ENCODE measurements at places on chromosomes 5 and 9.

DNA sequence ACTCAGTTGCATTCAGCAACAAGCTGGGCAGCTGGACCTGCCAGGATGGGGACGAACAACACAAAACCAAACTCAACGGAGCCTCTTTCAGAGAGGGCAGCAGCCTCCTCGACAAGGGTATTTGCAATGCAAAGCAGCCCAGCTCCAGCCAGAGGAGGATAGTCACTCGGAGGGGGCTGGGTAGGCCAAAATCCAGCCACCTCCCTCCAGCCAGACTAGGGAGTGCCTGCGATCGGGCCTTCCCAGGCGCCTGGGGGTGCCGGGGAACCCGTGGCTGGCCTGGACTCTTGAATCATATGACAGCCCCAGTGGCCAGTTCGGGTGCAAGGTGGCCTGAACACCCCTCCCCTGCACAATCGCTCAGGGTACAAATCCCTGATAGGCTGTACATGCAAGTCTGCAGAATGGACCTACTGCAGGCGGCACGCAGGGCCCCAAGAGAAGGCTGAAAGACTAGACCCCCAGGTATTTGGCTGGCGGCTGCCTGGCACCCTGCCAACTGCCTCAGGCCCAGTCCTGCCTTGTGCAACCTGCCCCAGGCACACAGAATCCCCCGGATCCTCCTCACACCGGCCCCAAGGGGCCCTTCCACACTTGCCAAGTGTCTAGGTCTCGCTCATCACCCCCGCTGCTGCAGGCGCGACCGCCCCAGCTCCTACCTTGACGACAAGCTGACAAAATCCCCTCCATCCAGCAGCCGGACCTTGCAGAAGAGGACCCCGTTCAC lies 1.3 kb downstream of the EEIG1 start:
- no peak for DNase-seq

DNA sequence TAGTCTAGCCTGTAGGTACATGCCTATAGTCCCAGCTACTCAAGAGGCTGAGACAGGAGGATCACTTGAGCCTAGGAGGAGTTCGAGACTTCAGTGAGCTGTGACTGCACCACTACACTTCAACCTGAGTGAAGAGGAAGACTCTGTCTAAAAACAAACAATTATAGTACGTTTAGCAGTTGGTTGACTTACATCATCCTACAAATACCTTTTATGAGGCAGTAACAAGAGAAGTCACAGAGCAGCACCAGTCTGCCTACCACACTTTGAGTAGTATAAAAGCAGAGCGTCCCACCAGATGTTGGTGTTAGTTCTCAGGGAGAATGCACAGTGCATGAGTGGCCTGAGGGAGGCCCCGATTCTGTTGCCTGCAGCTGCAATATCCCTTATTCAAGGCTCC lies 16.1 kb downstream of the ZFR start:
- DNase-seq = no peak

DNA sequence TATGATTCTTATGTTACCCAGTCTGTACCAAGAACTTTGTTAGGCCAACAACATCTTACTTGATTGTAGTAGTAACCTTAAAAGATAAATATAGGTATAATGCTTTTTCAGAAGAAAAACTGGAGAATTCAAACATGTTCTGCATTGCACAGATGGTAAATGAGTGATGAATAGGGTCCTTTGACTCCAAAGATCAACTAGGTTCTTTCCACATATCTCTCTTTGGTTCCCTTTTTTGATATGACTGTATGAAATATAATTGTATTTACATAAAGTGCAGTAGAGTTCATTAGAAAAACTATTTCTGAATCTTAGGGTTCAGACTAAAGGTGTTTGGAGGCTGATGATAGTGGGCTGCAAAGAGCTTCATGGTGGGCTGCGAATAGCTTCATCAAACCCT lies 150.5 kb upstream of the CDKN2B start:
- no peak for DNase-seq

DNA sequence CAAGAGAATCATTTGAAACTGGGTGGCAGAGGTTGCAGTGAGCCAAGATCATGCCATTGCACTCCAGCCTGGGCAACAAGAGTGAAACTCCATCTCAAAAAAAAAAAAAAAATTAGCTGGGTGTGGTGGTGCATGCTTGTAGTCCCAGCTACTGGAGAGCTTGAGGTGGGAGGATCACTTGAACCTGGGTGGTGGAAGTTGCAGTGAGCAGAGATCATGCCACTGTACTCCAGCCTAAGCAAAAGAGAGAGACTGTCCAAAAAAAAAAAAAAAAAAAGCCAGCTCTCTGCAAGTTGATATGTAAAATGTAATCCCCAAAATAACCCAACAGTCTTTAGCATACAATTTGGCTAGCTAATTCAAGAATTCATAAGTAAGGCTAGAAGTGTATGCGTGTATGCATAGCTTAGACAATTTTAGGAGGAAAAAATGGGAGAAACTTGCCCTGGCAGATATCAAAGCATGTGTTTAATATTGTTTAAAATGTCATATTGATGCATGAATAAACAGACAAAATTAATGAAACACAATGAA lies 36.3 kb downstream of the C5orf22 start:
- DNase-seq = no peak

- DNase-seq = no peak
Measured at GRCh38 chr9:72193478-72193881, 44.2 kb downstream of the GDA start.

GRCh38 chr9:90523958-90524357 lies 118.7 kb downstream of the DIRAS2 start:
- no peak for DNase-seq
